Right lobe of liver (tissue), 6 donors: ENCODE measurements at places on chromosomes 2 and 18. TPM values are rescaled to one million over a fixed set of nuclear protein-coding genes. Genes with fewer than 3 reads are reported as not detected.

Gene AQP12B
- not detected for total RNA-seq

Gene CABLES1
- 21.5 TPM for total RNA-seq

Gene SKOR2
- total RNA-seq = not detected

Gene ABHD3
- 22.3 TPM for total RNA-seq

Gene SLC35F6
- total RNA-seq = 22.5 TPM

Gene ANKRD44
- 9.5 TPM for total RNA-seq

Gene CHST9
- 8.2 TPM for total RNA-seq

Gene NCKAP5
- 3.6 TPM for total RNA-seq

Gene UGT1A5
- total RNA-seq = 5.8 TPM

Gene GREB1
- total RNA-seq = 9.6 TPM

Gene SERPINB2
- not detected for total RNA-seq

GRCh38 chr2:210392469-210392881 is 77.5 kb upstream of the MYL1 start:
- DNase-seq = no peak

DNA sequence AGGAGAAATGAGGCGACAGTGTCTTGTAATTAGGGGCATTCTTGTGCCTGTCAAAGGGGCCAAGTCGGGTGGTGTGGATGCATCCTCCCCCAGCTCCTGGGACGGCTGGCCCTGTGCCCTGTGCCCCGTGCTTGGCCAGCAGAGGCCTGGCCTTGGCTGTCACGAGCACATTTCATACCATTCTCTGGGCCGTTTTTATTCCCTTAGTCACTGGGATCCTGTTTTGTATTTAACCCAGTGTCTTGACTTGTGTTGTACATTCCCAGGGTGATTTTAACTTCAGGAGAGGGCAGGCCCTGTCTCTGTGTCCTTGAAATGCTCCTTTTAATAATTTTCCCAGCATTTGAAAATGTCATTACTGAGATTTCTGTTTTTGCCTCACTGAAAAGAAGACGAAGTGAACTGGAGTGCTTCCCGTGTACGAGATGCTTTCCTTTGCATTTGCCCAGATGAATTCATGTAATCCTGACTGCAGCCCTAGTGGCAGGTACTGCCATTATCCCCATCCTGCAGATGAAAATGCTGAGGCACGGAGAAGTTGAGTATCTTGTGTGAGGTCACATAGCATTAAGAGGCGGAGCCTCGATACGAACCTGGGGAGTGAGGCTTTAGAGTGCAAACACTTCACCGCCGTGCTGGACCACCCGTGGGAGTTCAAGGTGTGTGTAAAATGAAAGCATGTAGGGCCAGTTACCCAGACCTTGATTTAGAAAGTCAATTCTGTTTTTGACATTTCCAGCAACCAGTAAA is 57.0 kb downstream of the SH3RF3 start:
- no peak for DNase-seq

- no peak for DNase-seq
Measured at GRCh38 chr2:120177973-120178372, 45.2 kb downstream of the TMEM185B start.

- no peak for DNase-seq
Measured at GRCh38 chr2:46559261-46559660, 79.9 kb downstream of the TMEM247 start.

DNA sequence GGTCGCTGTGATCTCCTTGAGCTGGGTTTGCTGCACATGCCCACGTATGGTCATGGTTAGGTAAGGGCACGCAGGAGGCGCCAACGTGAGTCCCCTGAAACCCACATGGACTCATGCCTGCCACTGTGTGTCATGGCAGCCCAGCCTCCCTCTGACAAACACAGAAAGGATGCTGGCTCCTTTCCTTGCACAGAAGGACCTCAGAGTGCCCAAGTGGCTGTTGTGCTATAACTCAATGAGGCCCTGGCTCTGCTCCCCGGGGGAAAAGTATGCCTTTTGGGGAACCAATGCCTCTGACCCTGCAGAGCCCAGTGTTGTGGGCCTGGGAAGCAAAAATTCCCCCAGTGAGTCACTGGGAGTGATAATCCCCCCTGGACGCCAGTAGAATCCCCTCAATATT is 233.9 kb downstream of the VAPA start:
- DNase-seq = no peak

- no peak for DNase-seq
Measured at GRCh38 chr2:147715807-147716206, 129.0 kb upstream of the ACVR2A start.

DNA sequence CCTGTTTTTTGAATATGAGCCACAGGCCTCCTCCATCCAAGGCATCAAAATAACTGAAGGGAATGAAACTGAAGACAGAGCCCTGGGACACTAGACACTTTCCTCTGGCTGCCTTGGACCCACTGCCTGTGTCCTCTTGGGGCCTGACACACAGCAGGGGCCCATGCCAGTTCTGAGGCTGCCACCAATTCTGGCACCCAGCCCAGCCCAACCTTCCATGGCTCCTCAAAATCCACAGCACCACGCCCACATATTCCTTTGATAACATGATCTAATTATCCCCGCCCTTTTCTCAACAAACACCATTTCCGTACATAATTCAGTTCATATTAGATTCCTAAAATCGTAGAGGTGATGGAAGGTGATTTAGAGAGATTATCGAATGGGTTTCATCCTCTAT is 64.2 kb downstream of the EMX1 start:
- DNase-seq = no peak

GRCh38 chr2:42775186-42775585 is 11.3 kb upstream of the OXER1 start:
- DNase-seq = no peak

DNA sequence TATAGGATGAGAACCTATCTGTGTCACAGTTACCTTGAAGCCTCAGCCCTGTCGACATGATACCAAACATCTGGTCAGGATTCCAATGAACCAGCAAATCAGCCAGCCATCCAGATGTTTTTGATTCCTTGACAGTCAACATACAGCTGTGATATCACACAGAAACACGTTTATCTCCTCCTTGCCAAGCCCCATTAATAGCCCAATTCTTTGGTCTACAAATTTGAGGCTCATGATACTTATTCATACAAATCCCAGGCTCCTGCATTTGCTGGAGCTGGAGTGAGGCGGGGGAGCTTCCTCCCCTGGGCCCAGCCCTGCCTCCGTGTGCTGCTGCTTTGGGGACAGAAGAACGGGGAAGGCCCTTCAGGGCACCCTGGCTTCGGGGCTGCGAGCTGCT is 611.6 kb upstream of the SALL3 start:
- DNase-seq = no peak

DNA sequence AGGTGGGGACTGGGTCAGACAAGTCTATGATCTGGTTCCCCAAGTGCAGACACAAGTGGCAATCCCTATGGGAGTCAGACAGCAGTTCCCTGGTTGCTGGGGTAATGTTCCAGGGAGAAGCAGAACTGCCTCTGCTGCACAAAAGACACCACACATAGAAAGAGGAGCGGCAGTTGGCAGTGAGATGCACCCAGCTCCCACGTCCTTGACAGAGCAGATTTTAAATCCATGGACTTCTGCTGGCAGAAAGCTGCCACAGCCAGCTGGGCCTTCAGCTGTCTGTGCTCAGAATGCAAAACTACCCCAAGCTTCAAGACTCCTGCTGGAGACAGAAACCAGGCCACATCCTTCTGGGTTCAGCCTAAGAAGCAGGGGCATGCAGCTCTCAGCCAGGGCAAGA is 147.2 kb downstream of the ETAA1 start:
- no peak for DNase-seq

GRCh38 chr2:211014376-211014775 is 458.0 kb downstream of the CPS1 start:
- DNase-seq = no peak

GRCh38 chr2:13114391-13114790 is 397.7 kb downstream of the TRIB2 start:
- DNase-seq = no peak

GRCh38 chr2:36963106-36963505 is 3.2 kb downstream of the STRN start:
- DNase-seq = no peak

DNA sequence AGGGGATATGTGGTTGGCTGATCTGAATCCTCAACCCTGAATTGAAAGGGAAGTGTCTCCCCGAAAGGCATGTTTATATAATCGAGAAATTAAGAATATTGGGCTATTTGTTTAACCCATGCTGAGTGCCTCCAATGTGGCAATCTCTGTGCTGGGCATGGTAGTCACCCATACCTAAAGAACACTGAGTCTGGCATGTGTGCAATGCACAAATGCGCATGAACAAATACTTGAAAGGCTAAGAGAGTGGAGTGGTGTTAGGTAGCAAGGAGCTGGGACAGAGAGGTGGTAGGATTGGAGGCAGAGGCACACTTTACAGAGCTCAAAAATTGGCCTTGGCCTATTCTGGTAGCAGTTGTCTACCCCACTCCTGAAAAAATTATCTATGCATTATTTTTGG is 645.1 kb upstream of the FAM98A start:
- DNase-seq = no peak

- DNase-seq = no peak
Measured at GRCh38 chr18:55753643-55754263, 165.8 kb upstream of the TCF4 start.

DNA sequence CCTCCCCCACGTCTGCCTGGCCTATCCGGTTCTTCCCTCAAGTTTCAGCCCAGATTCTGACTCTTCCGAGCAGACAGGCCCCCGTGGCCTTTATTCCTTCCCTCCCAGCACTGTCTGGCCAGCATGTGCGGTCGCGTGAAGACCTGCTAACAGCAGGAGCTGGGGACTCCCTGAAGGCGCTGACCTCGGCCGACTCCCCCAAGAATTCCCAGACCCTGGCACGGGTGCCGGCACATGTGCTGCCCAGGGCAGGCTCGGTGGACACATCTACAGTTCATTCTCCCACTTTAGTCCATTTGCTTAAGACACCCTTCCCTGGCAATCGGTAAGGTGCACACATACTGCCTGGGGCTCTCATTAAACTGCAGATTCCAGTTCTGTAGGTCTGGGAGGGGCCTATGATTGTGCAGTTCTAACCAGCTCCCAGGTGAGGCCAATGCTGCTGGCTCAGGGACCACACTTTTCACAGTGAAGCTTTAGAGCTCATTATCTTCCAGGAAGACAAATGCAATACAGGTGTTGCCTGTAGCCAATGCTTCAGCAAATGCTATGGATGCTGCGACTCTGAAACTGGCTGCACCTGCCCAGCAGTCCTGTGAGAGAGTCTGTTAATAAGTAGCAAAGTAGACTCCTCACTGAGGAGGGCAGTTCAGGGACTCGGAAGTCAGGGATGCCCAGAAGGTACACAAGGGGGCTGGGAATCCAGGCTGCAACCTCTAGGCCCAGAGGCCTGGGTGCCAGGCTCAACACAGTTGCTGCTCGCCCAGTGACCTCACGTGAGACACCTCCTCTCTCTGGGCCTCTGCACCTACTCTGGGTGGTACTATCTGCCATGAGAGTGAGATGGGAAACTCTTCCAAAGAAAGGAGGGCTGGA is 45.4 kb upstream of the TAF1B start:
- no peak for DNase-seq

DNA sequence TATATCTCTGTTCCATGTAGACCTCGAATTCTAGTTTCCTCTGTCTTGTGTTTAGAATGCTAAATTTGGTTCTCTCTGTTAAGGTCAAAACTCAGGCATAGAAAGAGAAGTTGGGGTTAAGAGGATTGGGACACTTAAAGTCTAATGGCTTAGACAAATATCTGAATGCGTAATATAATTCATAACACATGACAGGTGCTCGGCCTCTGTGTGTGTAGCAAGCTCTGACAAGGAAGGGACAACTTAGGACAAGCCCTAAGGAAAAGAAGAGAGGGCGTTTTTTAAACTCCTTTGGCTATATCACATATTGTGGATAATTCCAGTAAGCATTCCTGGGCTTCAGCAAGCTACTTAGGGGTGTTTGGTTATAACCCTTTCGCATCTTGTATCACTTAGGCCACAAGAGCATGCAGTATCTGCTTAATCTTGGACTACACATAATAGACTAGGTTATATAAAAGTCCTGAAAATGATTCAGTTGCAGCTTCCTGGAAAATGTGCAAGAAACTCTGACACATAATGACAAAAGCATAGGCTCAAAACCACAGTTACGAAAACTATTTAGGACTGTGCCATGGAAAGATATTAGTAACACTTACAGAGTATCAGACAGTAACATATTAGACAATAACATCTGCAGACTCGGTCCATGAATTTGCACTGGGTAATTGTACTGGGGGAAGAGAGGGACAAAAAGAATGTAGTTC is 16.1 kb upstream of the CREB1 start:
- no peak for DNase-seq

- no peak for DNase-seq
Measured at GRCh38 chr2:86138736-86139625, 32.9 kb downstream of the PTCD3 start.

GRCh38 chr2:146312899-146313298 is 1531.9 kb upstream of the ACVR2A start:
- no peak for DNase-seq

DNA sequence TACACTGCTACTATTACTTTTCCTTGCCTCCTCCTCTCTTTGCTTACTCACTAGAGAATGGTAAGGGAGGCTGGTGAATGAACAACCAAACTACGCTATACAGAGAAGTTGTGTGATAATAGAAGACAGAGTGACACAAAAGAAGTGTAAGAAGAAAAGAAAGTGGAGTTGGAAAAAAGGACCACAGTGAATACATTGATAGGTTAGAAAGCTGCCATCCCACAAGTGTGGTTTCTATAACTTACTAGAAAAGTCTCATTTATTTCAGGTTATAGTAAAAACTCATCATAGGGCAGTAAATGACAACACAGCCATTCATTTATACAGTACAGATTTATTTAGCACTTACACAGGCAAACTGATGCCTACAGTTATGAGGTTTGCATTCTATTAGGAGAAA is 77.3 kb downstream of the TTC21B start:
- DNase-seq = no peak

DNA sequence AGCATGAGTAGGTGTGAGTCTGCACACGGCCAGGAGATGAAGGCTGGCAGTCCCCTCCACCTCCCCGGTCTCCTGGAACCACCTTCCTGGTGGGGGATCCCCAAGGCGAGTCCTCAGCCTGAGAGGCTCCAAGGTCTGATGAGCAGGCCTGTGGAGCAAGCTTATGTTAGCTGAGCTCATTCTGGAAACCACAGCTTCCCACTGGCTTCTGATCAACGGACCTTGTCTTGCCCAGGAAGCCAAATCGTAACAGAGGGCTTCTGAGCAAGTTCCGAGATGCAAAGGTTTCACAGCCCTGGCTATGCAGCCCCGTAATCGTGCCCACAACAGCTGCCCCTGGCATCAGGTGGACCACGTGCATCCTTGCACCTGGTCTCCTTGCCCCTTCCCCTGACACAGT is 28.8 kb upstream of the GPR55 start:
- no peak for DNase-seq
